ENCODE measurements at places on chromosomes 7 and 10.

GRCh38 chr7:101164071-101164840, 1.1 kb downstream of the VGF start:
- DNase-seq = peak; percentile 56

DNA sequence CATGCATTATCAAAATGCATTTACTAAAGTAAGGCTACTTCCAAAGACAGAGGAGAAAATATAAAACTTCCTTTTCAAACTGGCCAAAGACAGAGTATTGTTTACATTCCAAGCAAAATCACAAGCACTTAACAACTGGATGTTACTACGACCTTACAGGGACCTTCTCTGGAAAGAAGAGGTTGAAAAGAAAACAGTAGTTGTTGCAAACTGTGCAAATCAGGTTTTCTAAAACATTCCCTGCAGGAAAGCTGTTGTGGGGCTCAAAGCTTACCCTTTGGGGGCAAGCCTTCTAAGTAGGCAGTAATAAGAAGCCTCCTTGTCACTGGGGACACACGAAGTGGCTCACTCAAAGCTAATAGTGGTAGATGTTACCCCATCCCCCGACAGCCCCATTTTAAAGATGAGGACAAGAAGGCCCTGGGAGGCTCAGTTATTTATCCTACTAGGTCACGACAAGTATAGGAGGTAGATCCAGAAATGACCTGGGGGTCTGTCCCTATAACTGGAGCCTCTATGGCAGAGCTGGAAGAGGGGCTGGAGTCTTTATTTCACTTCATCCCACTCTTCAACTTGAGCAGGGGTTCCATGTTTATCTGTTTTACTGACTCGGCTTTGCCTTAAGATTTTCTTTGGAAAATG, 46.6 kb downstream of the ATXN7L1 start:
- peak; percentile 9 for DNase-seq

GRCh38 chr7:106840342-106840741, 24.7 kb upstream of the PIK3CG start:
- no peak for DNase-seq

DNA sequence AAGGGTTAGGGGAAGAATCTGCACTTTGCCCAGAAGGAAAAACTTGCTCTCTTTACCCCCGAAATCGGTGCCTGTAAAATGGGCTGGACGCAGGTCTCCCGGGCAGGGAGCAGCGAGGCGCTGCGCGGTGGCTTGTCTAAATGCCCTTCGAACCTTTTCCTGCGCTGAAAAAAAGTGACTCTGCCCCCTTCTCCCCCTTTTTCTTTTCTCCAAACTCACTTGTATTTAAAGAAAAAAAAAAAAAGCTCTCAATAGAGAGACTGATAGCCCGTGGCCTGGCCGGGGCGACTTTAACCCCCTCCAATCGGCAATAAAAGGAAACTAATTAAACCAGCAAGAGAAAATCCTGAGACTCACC, 286 bp downstream of the SP8 start:
- no peak for DNase-seq
